ENCODE measurements at places on chromosomes 12 and 14.
A peak's percentile ranks its signal among the peaks of the same experiment; 100 is the strongest.

DNA sequence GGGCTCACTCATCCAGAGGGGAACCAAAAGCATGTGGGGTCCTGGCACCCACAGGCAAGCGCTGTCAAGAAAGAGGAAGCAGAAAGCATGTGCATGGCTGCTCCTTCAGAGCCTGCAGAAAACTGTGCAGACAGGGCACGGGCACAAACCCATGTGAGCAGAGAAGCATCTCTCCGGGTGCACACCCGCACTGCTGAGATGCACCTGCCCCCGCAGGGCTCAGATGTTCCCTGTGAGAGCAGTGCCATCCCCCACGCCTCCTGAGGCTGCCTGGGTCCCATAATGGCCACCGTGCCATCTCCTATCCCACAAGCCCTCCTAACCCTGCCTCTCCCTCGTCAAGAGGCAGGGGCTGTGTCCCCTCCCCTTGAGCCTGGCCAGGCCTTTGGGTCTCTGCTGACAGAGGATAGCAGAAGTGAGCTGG is 32.3 kb upstream of the INF2 start:
- peak; percentile 83 for DNase-seq

GRCh38 chr12:21631367-21631766 is 26.3 kb downstream of the LDHB start:
- DNase-seq, result no peak

GRCh38 chr14:40273417-40273816 is 841.2 kb upstream of the FBXO33 start:
- no peak for DNase-seq

DNA sequence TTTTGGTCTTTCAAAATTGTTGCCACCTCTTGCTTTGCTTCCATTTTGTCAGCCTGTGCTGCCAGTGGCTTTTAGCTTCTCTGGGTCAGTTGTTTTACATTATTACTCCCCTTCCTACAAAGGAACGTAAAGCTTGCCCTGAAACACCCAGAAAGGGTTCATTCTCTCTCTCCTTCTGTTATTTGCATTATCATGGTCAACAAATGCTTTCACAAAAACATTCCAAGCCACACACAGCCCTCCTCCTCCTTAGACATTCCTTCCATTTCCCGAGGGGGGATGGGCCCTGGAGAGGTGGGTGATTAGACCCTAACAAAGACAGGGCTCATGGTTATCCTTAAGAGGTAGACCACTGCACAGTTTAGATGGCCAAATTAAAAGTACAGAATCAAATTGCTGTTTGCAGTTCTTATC is 60.4 kb upstream of the SINHCAF start:
- DNase-seq, result no peak

All from osteocyte (in vitro differentiated cells).